ENCODE measurements at places on chromosomes 3 and 15.

DNA sequence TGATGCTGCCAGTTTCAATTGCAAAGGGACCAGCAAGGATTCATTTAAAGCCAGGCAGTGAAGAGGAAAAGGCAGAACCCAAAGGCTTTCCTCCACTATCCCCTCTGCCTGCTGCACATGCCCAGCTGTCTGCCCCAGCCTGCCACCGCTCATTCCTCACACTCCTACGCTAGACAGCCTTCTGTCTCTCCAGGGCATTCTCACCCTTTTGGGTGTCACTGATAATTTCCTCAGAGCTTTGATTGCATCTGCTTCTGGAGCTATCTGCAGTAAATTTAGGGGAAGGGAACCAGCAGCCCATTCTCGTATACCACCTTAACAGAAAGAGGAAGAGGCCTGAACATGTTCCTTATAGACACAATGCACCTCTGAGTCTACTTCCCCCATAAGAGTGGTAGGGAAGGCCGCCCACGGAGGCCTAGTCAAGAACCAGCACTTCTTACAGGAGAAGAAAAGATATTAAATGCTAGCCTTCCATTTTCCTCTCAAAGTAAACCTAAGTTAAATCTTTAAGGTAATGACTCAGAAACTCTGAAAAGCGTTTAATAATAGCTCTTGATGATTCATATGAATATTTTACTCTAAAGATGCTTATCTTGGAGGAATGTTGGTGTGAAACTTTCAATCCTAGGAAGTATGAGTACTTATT is 20.9 kb downstream of the NUDT16 start:
- no peak for DNase-seq

GRCh38 chr15:32682977-32683630 is 34.7 kb upstream of the GREM1 start:
- DNase-seq: no peak

DNA sequence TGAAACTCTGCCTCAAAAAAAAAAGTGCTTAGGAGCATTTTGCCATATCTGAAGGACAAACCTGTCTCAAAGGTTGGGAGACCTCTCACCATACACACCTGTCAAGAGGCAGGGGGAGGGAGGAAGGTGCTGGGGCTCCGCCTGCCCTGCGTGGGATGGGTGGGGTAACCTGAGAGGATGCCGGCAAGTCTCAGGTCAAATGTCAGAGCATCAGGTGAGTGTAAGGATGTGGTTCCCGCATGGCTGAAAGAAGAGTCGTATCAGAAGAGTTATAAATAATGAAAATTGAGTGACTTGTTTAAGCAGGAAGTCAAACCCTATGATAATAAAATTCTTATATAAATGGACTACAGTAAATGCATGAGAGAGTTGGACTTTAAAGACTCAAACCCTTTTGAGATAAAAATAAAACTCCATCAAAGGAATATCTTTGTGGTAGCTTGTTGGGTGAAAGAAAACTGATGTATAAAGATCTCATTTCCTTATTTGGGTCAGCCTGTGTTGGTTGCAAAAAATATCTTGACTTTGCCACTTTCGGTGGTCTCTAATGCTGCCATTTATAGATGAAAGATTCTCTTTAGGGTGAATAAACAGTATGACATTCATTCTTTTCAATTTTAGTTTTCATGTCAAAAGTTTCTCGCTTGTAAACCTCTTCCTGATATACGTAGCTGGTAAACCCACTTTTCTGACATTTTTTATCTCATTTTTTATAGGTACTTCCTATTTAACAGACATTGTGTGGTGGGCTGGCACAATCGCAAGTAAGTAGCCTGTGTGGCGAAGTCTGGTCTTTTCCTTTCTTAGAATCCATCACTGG is 23.8 kb downstream of the NIPA1 start:
- DNase-seq: no peak

GRCh38 chr3:72348357-72348756 is 499.9 kb downstream of the SHQ1 start:
- DNase-seq: no peak

DNA sequence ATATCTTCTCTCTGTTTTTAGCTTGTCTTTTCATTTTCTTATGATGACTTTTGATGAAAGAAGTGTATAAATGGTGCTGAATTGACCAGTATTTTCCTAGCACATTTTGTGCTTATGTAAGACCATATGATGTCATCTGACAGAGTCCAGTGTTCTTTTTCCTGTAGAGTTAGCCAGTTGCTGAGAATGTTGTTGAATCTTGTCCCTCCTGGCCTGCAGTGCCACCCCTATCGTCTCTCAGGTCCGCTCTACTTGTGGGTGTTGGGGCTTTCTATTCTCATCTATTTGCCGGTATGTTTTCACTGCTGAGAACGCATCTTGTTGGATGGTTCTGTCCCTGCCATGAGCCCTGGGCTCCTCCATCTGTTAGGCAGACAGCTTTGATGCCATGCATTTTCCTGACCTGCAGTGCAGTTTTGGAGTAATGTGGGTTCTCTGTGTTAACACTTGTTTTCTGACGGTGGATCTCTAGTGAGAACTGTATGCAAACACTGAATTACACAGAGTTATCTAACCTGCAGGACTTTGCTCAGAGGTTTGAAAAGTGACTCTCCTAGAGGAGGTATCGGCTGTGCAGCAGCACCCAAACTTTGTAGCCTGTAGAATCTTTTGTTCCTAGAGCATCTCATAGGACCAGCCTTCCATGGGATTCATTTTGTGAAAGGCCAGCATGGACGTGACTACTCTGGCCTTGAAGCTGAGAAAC is 44.6 kb downstream of the SLC6A20 start:
- no peak for DNase-seq

- no peak for DNase-seq
Observed at GRCh38 chr3:10946526-10946925, 46.0 kb upstream of the SLC6A1 start.

- no peak for DNase-seq
Observed at GRCh38 chr3:151101270-151101969, 16.0 kb downstream of the MED12L start.

DNA sequence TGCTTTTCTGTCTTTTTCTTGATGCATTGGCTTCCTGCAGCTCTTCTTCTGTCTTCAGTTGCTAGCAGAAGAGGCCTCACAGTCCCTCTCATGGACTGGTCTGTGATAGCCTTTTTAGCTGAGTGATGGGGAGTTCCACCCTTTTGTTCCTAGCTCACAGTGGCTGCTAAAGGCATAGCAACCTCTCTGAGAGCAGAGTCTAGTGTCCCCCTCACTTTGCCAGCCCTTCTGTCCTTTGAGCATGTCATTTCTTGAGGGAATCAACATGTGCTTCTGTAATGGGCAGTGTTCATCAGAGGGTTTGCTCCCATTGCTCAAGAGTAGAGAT is 44.4 kb downstream of the GAP43 start:
- no peak for DNase-seq

DNA sequence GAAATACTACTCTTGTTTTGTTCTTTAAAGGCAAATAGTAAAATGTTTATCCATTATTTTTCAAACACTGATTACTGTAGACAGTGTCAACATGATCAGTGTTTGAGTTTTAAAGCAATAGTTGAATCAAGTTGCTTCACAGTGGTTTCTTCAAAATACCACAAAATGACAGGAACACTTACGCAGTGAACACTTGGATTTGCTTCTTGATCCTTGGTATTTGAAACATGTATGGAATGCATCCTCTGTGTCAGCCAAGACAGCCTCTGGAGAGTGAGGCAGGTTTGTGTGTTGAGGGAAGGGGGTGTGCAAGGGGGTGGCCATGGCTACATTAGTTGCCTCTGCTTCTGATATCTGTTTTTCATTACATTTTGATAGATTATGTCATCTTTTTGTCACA is 413.0 kb downstream of the RBMS3 start:
- DNase-seq: no peak

DNA sequence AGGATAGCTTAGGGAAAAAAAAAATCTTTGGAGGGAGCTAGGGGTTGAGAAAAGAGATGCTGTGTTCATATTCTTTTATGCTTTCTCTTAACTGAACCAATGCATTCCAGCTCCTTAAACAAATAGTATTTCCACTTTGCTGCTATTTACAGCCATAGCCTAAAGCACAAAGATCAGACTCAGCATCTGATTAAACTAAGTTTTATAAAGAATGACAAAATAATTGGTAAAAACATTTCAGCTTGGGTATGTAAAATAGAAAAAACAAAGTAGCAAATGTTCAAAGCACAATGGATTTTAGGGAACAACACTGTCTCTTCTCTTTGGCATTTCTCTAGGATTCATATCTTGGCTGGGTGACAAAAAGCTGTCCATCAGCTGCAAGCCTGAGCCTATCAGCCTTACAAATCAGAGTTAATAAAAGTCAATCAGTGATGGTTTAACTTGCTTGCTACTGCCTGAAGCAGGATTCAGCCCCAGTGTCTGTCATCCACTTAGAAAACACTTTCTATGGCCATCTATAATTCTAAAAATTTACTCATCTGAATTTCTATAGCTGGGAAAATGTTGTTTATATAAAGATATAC is 232.1 kb upstream of the CDIN1 start:
- no peak for DNase-seq

DNA sequence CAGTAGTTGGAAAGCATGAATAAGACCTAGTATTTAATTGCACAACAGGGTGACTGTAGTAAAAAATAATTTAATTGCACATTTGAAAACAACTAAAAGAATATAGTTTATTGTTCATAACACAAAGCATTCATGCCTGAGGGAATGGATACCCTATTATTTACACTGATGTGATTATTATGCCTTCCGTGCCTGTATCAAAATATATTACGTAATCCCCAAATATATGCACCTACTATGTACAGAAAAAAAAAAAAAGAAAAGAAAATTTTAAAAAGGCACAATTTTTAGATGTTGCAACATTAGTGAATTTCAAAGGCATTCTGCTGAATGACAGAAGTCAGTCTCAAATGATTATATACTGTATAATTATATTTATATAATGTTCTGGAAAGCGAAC is 647.2 kb upstream of the BCHE start:
- DNase-seq: no peak

DNA sequence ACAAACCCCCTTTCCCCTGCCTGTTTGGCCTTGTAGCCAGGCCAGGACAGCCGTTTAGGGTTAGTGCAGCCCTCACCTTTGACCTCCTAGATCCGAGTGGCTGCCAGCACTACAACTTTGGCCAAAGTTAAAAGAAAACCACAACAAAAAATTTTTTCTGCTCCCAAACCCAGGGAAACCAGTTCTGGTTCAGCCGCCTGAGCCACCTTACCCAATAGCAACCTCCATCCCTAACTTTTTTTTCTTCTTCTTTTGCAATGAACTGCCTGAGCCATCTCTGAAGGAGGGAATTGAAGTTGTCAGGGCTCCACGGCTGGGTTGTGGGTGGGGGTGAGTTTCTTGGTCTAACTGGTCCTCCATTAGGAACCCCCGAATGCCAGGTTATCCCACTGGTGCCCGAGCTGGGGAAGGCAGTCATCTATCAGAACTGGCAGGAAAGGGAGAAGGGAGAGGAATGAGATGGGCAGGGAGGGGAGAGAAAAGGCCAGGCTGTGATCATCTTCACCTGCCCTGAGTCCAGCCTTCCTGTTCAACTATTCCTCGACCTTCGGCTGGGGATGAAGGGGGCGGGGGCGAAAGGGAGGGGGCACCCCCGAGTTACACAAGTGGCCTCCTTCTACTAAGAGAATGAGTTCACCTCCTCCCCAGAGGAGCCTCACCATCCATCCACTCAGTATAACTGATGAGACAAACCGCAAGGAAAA is 6.2 kb upstream of the NR2F2 start:
- DNase-seq: no peak

DNA sequence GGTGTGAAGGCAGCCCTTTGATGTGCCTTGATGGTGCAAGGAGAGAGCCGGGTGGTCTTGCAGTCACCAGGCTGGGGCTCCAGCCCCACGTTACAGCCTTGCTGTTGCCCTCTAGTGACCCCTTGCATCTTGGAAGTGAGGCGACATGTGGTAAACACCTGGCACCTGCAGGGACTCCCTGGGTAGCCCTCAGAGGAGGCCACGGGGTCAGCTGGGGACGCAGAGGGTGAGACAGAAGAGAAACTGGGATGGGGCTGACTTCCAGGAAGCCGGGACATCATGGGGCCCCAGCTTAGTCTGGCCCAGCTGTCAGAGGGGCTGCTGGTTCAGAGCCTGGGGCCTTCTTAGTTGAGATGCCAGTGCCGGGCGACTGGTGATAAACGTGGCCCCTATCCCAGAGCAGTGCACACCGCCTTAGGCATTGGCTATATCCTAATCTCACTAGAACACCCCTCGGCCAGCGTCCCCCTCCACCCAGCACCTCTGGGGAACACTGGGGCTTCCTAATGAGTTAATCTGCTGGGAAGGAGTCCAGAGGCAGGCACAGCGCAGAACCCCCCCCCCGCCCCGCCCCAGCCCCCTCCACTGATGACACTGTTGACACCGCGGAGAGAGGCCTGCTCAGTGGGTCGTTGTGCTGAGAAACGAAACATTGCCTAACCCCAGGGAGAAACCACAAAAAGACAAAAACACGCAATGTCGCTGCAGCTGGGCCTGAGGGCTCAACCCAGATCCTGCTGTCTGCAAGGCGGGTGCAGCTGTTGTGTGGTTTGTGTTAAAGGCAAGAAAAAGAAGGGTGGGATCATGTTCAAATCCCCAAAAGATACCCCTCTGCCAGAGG is 60.5 kb upstream of the KLF13 start:
- DNase-seq: peak; percentile 34

DNA sequence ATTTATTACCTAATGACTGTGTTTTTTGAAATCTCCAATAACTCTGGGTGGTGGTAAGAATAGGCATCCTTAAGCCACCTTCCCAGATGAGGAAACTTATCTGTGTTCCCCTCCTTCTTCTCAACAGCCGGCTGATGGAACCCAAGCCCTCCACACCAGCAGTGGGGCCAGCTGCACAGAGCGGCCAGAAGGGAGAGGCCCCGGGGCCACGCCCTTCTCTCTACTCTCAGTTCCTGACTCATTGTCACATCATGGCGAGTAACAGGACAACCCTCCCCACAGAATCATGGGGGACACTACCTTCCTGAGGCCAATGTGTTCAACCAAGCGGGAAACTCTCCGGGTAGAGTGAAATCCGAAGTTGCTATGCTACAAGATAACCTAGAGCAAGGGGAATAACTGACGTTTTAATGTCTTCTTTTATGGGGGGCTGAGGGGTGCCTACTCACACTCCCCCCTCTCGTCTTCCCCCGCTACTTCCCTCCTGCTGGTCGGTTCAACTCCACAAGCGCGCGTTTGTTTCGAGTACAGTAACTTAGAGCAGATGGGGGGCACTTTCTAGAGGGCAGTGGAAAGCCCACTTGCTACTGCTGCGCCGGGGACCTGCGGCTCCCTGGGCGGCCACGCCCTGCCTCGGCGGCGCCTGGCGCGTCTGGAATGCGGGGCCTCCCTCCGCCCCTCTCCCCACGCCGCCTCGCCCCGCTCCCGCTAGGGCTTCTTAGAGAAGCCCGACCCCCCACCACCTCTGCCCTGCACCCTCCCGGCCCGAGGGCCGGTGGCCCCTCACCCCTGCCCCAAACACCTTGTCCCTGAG is 621 bp downstream of the ANXA2 start:
- peak; percentile 61 for DNase-seq

DNA sequence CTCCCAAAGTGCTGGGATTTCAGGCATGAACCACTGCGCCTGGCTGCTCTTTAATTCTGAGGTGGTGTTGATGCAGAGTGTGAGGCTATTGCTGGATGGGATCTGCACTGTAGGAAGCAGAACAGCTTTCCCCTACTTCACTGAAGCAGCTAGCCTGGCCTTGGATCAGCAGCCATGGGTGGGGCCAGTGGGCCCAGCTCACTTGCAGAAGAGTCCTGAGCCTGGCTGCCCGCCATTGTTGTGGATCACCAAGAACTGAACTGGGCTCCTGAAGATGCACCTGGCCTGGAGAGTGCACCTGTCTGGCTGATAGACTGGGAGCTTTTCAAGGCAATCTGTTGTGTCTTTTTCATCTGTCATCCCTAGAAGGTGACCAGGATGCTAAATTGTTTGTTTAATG is 11.9 kb downstream of the TLNRD1 start:
- no peak for DNase-seq

Measured in DMS53 (cell line).